AG08395 (cell line): ENCODE measurements at places on chromosomes 16 and 17.

DNA sequence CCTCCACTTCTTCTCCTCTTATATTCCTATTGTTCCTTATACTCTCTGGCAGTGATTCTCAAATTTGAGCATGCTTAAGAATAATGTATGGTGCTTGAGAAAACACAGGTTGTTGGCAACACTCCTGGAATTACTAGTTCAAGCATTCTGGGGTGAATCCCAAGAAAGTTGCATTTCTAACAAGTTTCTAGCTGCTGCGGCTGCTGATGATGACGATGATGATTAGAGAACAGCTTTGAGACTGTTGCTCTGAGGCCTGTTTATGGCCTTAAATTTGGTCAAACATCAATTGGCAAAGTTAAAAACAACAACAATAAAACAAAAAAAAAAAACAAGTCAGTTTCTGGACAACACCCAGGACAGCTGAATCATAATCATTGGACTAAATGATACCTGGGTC is 961.9 kb downstream of the CDH11 start:
- DNase-seq, result peak; percentile 20

GRCh38 chr17:72409405-72410002 is 288.7 kb downstream of the SOX9 start:
- no peak for DNase-seq

- no peak for DNase-seq
Measured at GRCh38 chr17:43125967-43126910, 1.1 kb upstream of the BRCA1 start.

DNA sequence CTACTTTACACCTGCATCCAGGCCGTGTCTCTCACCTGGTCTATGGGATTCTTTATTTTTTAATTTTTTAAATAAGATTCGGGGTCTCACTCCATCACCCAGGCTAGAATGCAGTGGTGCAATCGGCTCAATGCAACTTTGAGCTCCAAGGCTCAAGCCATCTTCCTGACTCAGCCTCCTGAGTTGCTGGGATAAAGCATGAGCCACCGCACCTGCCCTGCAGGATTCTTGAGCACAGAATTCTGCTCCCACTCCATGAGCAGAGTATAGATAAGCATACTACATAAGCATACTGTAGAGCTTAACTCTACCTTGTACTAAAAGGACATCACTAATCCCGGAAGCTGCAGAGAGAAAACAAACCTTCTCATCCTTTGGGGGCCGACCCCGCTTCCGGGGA is 15.5 kb downstream of the GLYR1 start:
- no peak for DNase-seq

- DNase-seq, result no peak
Measured at GRCh38 chr16:77679901-77680300, 42.4 kb upstream of the NUDT7 start.

DNA sequence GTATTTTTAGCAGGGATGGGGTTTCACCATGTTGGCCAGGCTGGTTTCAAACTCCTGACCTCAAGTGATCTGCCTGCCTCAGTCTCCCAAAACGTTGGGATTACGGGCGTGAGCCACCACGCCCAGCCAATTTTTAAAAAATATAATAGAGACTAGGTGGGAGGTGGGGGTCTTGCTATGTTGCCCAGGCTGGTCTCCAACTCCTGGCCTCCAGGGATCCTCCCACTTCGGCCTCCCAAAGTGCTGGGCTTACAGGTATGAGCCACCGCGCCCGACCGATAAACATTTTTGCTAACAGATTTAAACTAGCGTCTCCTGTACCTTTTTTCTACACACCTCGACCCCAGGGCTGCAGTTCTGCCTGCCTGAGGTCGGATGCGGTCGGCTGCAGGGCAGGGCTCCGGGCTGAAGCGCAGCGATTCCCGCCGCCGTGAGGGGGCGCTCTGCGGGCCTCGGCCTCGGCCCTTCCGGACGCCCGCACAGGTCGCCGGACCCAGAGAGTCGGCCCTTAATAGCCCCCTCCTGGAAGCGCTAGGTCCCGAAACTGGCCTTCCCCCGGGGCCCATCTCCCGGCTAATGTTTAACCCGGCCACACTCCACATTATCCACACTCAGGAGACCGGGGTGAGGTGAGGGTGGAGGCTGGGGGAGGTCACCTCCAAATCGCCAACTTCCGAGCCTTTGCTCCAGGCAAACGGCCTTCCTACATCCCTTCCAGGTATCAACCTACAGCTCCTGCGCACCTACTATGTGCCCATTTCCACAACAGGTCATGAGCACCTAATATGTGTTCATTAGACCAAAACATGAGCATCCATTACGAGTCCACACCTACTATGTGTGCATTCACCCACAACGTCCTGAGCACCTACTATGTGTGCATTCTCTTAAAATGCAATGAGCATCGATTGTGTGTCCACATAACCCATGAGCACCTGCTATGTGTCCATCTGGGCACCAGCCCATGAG is 2.0 kb upstream of the GLIS2 start:
- DNase-seq, result peak; percentile 29

DNA sequence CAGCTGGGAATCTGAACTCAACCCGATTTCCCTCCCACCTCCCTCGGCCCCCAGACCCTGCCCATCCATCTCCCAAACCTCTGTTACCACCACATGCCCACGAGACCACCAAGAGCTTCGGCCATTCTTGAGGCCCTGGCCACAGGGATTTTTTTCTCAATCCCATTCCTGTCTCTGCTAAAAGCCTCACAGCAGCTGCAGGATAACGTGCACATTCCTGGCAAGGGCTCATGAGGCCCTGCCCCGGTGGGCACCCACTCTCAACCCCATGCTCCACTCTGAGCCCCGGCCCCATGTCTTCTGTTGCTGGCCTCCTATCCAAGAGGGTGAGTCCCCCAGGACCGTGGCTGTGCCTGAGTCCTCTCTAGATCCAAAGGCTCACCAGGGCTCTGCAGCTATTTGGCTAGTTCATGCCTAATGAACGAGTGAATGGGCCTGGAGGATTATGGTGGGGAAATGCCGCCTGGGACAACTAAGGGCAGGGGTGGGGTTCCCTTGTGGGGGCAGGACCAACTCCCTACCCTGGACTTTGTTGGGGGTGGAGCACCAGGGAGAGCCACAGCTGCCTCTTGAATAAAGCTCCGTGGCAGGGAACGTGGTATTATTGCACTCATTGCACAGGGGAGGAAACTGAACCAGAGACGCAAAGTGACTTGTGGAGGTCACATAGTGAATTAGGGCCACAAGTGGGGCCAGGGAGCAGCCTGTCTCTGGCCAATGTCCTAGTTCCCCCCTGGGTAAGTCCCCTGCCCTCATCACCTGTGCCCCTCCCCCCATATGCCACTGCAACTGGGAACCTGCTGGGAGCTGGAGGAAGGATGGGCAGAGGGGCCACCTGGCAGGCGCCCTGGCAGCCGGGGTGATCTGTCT is 113.8 kb upstream of the SMURF2 start:
- DNase-seq, result no peak

GRCh38 chr16:28623172-28623711 is 13.4 kb upstream of the SULT1A1 start:
- peak; percentile 18 for DNase-seq

DNA sequence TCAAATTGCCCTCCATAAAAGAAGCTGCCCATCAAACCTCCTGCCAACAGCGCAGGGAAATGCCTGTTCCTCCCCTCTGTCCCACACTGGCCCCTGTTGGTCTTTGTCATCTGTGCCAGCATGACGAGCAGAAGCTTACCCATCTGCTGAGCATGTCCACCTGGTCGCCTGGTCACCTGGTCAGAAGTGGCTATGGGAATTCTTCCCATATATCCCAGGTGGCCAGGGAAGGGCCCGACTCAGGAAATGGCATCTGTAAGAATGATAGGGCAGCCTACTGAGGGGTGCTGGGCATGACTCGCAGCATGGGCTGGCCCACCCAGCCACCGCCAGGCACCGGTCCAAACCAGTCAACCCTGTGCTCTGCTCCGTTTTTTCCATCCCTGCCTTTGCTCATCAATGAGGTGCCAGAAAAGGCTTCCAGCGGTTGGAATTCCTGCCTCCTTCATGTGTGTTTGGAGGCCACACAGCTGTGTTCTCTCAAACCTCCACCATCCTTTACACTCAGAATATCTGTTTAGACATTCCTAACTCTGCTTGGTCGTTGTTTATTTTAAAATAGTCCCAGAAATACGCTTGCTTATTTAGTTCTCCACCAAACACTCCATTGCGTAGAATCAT is 145.2 kb downstream of the CLEC16A start:
- DNase-seq, result no peak

- peak; percentile 91 for DNase-seq
Measured at GRCh38 chr16:24748242-24748641, 18.8 kb downstream of the TNRC6A start.

DNA sequence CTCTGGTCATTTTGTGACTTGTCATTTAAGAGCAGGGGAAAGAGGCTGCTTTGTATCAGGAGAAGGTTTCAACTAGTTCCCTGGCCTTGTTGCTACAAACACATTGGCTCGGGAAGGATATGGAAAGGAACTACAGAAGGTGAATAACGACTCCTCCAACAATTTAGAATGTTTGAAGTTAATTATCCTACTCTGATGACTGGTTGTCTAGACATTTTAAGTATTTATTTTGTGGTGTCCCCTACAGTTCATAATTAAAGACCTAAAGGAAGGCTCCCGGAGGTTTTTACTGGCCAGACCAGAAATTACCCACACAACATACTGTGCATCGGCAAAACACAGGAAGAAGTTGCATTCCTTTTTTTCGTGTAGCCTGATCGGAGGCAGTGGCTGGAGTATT is 515.8 kb upstream of the SALL1 start:
- DNase-seq, result peak; percentile 11

DNA sequence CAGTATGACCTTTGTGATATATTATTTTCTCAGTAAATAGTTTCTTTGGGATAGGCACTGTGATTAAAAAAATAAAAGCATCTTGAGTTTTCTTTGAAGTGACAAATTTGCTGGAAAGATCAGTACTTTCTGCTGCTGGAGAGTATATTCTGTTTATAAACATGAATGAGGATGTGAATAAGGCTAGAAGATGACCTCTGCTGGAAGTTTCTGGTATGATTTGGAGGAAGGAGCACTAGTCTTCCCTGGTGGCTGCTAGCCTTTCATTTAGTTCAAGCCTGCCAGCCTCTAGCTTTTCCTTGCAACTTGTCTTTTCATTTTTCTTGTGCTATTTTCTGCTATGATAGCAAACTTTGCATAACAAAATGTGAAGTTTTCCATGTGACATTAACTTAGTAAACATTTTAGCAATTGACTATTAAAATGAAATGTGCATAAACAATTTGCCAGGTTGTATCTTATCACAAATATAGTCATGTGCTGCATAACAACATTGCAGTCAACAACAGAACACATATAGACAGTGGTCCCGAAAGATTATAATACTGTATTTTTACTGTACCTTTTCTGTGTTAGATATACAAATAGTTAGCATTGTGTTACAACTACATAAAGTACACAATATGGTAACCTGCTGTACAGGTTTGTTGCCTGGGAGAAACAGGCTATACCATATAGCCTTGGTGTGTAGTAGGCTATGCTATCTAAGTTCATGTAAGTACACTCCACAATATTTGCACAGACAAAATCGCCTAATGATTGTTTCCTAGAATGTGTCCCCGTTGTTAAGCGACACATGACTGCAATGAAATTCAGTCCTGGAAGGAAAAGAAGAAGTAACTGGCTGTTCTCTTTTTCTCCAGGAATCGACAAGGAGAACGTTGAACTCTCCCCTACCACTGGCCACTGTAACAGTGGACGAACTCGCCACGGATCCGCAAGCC is 18.1 kb upstream of the RAB11FIP4 start:
- DNase-seq, result peak; percentile 74

- DNase-seq, result no peak
Measured at GRCh38 chr16:68724797-68725196, 12.3 kb upstream of the CDH1 start.

DNA sequence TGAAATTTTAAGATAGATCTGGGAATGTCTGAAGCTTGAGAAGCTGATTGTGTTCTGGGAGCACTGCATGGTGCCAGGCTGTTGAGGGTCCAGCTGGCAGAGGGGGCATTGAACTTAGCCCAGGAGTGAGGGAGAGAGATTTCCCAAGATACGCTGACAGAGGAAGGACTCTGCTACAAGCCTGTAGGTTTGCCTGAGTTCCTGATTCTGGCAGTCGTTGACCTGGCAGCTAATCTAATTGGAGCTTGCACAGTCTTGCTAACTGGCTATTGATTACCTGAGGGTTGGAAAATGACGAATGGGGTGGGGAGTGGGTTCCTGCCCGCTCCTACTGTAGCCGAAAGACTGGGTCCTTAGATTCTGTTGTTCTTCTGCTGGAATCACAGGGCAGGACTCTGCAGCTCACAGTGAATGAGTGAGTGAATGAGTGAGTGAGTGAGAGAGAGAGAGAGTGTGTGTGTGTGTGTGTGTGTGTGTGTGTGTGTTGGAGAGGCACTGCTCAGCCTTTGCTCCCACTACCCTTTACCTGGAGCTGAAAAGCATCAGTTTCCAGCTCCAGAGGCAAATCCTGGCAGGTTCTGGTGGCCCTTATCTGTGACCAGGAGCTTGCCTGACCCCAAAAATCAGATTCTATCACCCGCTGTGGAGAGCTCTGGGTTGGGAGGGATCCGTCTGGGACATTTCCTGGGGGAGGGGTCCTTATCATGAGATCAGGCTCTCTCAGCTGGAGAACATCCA is 16.7 kb downstream of the CTRL start:
- DNase-seq, result no peak

DNA sequence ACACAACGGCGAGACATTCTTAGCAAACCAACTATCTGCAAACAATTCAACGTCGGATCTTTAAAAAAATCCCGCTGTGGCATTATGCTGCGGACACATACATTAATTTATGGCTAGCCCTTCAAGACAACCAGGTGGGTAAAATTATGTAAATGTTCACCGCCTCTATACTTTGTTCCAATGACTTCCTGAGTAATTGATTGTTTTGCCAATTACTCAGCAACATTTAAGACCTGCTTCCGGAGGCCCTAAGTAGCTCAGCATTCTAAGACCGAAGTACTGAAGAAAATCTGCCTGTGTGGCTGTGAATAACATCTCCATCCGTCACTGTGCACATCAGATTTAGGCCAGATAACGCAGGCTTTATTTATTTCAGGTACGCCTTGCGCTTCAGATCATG is 23.3 kb downstream of the QPRT start:
- no peak for DNase-seq

GRCh38 chr17:43469145-43469544 is 14.6 kb upstream of the DHX8 start:
- DNase-seq, result peak; percentile 85

DNA sequence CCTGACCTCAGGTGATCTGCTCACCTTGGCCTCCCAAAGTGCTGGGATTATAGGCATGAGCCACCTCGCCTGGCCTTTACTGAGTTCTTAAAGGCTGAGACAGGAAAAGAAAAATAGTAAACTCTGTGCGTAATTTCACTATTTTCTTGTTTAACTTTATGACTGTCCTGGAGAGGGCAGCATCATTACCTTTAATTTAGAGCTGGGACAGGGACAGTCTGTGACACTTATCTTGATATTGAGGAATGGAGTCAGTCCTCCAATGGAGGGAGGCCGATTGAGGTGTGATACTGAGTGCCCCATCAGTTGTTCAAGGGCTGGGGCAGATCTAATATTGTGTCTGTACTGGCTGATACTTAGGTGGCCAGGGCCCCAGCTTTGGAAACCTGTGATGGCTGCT is 21.5 kb upstream of the SPN start:
- DNase-seq, result no peak

GRCh38 chr16:51508490-51509212 is 357.6 kb upstream of the SALL1 start:
- peak; percentile 74 for DNase-seq
